ENCODE measurements at places on chromosomes 7 and 10.

- DNase-seq, result no peak
Observed at GRCh38 chr10:23310404-23310803, 34.2 kb downstream of the C10orf67 start.

DNA sequence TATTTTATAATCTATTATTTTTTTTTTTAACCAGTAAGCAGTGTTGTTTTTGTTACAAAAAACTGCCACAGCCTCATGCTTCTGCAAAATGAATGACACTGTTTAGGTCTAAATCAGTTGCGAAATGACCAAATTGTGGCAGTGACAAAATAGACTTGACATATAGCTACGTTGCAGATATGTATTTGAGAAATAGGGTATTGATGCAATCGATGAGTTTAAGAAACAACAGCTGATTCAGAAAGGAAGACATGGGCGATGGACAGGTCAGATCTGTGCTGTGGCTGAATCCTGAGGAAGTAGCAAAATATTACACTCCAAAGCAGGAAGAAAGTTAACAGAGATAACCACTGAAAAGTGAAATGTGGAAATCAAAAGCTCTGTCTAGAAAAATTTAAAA is 89.0 kb upstream of the STEAP4 start:
- no peak for DNase-seq

DNA sequence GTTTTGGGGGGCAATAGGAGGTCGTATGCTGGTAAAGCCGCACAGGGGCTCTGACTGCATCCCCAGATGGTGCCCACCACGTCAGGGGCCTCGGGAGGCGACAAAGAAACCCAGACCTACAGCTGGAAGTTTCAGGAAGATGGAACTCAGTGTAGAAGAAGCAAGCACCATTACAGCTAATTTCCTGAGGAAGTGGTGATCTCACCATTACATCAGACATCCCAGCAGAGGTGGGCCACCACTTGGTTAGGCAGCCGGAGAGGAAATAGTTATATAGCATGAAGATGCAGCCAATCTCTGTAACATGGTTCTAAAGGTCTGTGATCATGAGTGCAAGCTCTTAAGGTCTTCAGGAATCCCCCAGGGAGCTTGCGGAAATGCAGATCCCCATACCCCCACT is 127.3 kb upstream of the PCBD1 start:
- DNase-seq, result no peak

GRCh38 chr10:546971-547590 is 142.4 kb downstream of the DIP2C start:
- DNase-seq, result no peak

DNA sequence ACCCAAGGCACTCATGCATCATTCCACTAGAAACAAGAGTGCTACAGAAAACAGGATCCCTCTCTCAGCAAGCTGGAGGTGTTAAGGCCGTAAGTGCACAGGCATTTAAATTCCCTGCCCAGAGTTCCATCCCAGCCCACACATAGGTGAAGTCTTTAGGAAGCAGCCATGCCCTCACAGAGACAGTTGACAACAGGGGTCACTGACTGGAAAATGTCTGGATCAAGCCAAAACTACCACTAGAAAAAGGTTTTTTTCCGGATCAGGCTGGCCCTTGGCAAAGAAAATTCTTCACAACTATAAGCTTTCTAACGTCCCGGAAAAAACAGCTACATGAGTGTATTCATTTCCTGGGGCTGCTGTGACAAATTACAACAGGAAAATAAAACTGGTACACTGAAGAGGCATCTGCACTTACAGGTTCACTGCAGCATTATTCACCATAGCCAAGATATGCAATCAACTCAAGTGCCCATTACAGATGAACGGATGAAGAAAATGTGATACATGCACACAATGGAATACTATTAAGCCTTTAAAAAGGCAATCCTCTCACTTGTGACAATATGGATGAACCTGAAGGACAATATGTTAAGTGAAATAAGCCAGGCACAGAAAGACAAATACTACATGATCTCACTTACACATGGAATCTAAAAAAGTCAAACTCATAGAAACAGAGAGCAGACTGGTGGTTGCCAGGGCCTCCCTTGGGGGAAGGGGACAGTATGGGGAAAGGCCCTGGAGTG is 52.5 kb downstream of the SLC25A13 start:
- no peak for DNase-seq

DNA sequence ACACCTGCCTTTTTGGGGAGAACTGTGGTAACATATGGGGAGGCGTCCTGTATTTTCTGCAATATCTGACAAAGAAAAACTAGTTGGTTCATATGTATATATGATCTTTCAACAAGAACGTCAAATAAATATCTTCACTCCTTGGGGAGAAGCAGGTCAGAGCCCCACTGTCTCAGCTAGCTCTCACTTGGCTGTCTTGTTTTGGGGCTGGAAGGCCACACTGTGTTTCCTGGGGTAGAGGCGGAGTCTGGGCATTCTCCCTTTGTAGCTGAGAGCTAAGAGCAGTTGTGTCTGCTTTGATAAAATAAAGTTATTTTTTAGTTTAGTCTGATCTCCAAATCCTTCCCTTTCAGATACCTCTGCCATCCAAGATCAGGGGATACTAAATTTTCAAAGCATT is 83.9 kb upstream of the IGFBP3 start:
- DNase-seq, result no peak

- no peak for DNase-seq
Observed at GRCh38 chr7:64619705-64620104, 46.2 kb upstream of the ZNF107 start.

DNA sequence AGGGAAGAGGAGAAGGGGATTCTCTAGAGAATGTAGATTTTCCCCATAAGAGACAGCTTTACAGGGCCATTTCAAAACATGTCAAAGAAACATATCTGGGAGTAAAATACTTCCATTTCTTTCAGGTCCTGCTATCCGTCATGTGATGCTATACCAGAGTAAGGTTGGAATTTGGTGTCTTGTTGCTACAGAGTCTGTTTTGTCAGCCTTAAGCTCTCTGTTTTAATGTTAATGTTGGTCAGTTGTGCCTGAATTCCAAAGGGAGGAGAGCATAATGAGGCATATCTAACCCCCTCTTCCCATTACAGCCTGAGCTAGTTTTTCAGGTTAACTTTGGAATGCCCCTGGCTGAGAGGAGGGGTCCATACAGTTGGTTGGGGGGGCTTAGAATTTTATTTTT is 94.7 kb upstream of the CCDC71L start:
- DNase-seq, result no peak

GRCh38 chr7:42091461-42092291 is 145.3 kb downstream of the GLI3 start:
- DNase-seq, result no peak

DNA sequence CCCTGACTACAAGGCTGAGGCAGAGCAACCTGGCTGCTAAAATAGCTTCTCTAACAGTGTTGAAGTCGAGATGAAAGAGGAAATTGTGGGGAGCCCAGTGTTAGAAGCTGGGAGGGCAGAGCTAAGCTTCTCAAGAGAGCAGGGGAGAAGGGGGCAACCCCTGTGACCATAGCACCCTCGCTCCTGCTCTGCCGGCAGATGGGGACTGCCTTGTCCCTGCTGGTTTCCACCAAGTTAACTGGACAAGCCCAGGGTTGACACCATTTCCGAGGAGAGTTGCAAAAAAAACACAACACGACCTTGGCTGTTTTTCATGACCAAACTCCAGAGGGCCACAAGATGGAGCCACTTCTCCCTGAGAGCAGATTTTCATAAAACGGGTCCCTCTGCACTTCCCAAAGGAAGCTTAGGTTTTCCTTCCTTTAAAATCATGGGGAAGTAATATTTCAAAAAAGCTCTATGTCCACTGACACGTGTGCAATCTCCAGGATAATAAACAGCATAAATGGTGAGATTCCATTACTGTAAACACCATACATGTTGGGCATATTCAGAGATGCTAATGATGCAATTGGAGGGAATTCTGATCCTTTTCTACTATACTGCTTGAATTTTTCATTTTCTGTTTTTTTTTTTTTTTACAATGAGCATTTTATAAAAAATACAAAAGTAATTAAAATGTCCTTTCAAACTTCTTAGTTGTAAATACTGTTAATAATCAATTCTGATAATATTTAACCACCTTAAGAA is 140.4 kb downstream of the PIP4K2A start:
- DNase-seq, result no peak

DNA sequence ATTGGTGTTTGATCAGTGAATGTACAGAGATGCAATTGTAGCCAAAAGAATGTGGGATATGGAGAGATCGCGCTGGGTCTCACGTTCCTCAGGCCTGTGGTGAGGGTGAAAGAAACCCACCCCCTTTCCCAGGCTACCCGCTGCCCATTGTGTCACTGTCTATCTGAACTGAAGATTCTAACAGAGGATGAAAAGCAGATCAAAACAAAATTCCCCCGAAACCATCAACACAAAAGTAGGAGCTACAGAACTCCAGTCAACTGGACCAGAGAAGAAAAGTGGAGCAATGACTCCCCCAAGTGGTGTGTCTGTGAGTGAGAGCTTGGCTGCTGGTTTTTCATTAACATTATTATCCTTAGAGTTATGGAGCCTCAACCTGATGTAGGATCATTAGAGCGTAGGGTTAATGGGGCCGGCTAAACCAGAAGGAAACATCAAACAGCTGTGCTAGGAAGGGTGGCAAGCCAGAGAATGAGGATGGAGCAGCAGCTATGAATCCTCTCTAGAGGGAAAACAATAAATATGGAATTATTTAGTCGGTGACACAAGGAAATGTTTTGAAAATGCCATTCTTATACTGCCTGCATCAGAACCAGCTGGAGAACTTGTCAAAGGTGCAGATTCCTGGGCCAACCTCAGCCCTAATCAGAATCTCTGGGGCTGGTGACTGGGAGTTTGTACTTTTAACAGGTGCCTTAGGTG is 38.3 kb downstream of the AKR1B1 start:
- no peak for DNase-seq

All from NCI-H1436 treated with DMSO at 0.1 percent for 48 hours (cell line).